AG04449 (cell line): ENCODE measurements at places on chromosomes 4 and X.

GRCh38 chrX:51461053-51462044 is 35.0 kb downstream of the NUDT11 start:
- DNase-seq = no peak

DNA sequence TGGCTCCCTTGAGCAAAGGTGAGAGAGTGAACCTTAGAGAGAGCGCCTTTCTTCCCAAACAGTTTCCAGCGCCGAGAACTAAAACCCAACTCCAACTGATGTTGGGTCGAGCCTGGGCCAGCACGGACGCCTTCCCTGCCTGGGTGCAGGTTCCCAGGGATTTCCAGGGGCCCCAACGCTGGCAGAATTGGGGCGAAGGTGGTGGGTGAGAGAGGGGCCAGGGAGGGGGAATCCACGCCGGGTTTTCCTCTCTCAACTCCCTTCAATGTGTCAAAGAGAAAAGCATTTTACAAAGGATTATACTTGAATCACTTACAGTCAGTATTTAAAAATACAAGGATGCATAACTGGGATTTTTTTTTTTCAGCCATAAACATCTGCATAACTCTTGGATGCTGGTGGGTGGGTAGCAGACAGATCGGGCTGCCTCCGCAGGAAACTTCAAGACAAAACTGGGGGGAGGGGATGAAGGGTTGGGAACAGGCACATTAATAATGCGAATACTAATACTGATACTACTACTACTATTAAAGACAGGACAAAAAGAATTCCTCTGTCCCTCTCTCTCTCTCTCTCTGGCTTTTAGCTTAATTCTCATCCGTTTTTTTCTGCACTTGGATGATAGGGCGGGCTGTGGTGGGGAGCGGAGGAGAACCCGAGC is 1.3 kb upstream of the ARX start:
- no peak for DNase-seq

- DNase-seq = no peak
These were observed 4.9 kb downstream of the CXCL2 start for GRCh38 chr4:74093981-74094623.

DNA sequence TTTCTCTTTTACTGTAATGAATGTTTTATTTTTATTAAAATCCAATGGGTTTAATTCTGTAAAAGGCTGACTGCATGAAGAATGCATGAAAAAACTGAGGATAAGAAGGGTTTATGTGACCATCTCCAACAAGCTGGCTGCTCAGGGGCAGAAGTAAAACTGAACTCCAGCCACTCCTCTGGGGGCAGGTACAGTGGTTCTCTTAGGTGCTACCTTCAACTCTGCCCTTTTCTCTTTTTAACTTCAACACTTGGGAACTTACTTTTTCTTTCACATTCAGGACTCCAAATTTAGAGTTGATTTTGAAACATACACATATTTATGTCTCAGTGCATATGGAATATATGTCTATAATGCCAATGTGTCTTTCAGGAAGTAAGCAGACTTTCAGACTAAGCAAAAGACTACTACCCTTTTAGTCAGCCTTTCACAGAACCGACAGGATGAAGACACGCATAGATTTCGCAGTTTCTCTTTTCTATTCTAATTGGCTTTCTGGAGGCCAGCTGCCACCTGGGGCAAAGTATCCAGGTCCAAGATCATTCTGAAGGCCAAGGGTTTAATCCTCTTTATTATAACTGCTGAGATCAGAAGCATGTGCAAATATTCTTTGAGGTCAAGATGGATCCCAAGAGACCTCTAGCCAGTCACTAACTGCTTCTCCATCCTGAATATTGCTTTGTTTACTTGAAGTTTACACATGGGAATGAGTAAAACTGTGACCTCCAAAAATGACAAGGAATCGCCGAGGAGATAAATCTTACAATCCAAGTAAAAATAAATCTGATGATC is 30.7 kb downstream of the HS3ST1 start:
- DNase-seq = no peak

DNA sequence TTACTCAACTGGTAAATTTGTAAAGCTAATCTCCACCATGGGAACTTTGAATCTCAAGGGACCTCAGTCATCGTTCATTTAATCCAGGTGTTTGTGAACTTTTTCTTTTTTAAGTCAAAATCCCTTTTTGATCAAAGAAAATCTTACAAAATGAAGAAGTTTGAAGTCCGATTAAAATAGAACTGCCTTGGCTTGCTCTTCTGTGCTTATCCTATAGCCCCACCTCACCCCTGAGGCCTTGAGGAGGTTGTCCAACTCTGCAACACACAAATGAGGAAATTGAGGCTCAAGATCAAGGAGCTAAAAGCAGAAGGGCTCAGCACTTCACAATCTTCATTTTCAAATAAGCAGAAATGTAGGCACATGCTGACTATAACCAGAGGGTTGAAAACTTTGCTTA is 240.3 kb upstream of the SFRP2 start:
- DNase-seq = no peak

- peak; percentile 37 for DNase-seq
These were observed 27.6 kb upstream of the CFAP299 start for GRCh38 chr4:80307774-80308465.

DNA sequence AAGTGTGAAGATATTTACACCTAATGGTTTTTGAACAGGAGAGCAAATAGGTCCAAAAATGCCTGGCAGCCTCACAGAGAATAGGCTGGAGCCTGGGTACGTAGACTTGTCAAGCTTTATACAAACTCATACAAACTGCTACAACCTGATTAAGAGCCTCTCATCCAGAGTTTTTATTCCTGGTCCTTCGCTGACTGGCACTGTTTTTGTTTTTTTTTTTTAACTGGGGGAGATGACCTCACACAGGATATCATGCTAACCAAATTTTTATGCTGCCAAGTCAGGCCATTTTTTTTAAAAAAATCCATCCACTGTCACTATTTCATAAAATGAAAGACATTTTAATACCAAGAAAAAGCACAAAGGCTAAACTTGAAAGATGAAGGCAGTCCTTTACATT is 1.9 kb downstream of the FAM114A1 start:
- no peak for DNase-seq

GRCh38 chrX:15814771-15815365 is 24.6 kb downstream of the ZRSR2 start:
- no peak for DNase-seq

GRCh38 chr4:120720354-120720934 is 202.1 kb downstream of the PRDM5 start:
- no peak for DNase-seq

- no peak for DNase-seq
These were observed 37.2 kb downstream of the ADAMTS3 start for GRCh38 chr4:72531768-72532290.

DNA sequence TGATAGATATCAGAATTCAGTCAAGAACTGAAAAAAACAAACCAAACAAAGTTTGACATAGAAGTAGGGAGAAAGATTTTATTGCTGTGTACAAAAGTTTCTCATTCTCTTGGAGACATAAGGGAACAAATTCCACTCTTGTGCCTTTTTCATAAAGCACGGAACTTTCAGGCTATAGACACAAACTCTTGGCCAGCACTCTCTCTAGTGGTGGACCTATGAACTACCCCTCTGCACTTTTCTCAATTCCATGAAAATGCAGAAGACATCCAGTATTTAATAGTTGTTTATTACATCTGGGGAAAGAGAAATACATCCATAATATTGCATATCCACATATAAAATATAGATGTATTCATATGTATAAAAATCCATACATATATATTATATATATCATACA is 291.6 kb upstream of the HS3ST1 start:
- no peak for DNase-seq

GRCh38 chrX:151713849-151714248 is 2.0 kb upstream of the FATE1 start:
- DNase-seq = no peak

GRCh38 chrX:13059637-13060499 is 15.4 kb upstream of the FAM9C start:
- DNase-seq = no peak

DNA sequence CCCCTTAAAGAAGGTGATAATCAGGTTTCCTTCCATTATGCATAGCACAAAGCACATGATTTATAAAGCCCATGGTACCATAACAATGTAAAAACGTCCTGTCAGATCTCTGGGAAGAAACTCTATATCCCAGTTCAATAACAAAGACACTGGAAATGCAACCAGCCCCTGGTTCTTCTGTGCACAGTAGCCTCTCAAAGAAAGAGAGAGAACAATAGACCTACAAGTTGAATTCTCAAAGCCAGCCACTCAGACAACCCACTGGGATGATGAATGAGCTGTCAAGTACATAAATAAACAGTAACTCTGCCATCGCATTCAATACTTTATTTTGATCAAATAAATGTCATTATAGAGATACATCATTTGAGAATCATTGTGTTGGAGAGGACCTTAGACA is 400.1 kb upstream of the CPEB2 start:
- DNase-seq = no peak

- no peak for DNase-seq
These were observed 43.4 kb upstream of the GATB start for GRCh38 chr4:151804086-151804630.

DNA sequence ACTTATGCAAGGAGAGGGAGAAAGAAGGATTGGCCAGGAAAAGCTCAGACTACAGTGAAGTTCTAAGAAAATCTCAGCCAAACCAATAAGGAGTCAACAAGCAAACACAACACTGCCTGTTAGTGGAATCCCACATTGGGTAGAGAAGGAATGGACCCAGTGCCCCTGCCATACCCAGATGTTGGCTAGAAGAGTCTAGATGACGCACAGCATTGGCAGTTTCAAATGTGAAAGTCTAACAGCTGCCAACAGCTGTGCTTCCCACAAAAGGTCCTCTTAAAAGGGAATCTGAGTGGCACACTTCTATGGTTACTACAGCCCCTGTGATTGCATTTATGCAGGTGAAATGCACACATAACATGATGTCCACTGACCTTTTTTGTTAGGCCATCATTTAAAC is 37.2 kb upstream of the CPEB2 start:
- no peak for DNase-seq

DNA sequence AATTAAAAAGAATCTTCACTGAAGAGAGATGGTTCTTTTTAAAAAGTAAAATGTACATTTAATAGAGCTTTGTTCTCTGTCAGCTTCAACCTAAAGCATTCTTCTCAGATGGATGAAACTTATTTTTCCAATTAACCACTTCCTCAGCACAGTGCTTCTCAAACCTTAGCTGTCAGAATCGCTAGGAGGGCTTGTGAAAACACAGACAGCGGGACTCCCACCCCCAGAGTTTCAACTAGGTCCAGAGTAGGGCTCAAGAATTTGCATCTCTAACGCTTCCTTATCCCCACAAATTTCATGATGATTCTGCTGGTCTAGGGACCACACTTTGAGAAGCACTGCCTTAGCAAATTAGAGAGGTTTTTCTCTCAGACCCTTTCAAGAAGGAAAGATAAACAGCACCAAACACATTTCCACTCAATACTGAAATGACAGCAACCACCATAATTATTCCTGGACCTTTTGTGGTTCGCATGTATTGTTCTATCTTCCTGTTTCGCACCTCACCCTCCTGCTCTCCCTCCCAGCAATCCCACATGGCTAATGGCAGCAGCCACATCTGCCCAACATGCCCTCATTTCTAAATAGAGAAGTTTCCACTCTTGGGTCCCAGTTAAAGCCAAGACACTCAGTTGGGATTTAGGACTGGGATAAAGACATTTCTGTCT is 73.2 kb downstream of the ZNF827 start:
- no peak for DNase-seq

- no peak for DNase-seq
These were observed 105.0 kb downstream of the AREG start for GRCh38 chr4:74549936-74550335.

DNA sequence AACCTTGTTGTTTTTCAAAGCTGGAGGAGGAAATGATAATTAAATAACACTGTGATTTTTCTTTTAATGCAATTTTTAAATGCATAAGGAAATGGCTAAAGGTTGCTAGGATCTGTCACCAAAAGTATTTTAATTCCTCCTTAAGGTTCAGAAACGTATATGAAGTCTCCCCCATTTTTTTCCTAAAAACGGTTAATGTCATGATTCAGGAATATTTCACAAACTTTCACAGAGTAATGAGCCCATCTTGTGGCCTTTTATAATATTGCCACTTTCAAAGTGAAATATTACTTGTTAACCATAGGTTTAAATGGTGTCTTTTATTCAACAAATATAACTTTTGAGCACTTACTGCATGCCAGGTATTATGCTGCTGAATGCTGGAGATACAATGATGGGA is 99.5 kb upstream of the USP38 start:
- DNase-seq = no peak

- DNase-seq = no peak
These were observed 2092.4 kb upstream of the TENM3 start for GRCh38 chr4:180150818-180151217.

GRCh38 chrX:151359341-151359740 is 37.7 kb upstream of the VMA21 start:
- DNase-seq = no peak

GRCh38 chr4:76233083-76233482 is 18.4 kb upstream of the FAM47E start:
- no peak for DNase-seq

GRCh38 chrX:15915959-15916703 is 61.5 kb upstream of the AP1S2 start:
- no peak for DNase-seq

GRCh38 chrX:11791090-11791489 is 33.1 kb downstream of the MSL3 start:
- DNase-seq = no peak

- DNase-seq = no peak
These were observed 4.0 kb downstream of the FLNA start for GRCh38 chrX:154370300-154371016.

DNA sequence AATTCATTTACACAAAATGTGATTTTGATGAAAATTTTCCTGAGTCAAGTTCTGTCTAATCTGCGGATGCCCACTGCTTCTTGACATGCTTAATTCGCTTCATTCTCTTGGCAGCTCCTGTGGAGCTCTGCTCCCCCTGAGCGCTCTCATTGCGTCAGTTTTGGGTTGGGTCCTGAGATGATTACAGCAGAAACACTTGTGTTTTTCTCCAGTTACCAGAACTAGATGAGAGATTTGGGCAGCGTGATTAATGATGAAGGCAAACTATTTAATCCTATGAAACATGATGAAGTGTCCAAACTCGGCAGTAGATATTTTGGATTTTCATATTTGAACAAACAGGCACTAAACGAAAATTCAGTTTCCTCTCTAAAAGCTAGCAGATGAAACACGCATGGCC is 4.2 kb upstream of the CXCL1 start:
- no peak for DNase-seq

DNA sequence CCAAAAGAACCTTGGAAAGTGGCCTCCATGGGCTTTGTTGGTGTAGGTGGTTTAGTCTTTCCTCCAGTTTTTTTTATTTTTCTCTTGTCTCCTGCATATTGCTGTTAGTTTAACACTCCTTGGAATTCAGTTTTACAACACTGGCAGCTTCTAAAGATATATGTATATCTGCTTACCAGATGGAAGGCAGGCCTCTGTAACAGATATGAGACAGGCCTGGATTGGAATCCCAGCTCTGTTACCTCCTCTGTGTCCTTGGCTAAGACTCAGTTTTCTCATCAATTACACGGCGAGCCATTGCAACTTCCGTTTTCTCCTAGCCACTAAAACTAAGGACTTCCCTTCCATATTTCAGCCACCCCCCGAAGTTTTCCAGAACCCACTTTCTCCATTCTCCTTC is 133.4 kb upstream of the SMAD1 start:
- DNase-seq = no peak

GRCh38 chr4:5804656-5805055 is 88.2 kb downstream of the CRMP1 start:
- DNase-seq = no peak
